AG04450 (cell line): ENCODE measurements at places on chromosomes 4 and X.

- no peak for DNase-seq
Observed at GRCh38 chr4:55124322-55125076, 896 bp downstream of the KDR start.

- DNase-seq: peak; percentile 32
Observed at GRCh38 chr4:87498446-87498900, 30.7 kb downstream of the SPARCL1 start.

GRCh38 chr4:161254375-161254774, 909.4 kb downstream of the FSTL5 start:
- no peak for DNase-seq

- DNase-seq: no peak
Observed at GRCh38 chr4:180926277-180926676, 1316.9 kb upstream of the TENM3 start.

DNA sequence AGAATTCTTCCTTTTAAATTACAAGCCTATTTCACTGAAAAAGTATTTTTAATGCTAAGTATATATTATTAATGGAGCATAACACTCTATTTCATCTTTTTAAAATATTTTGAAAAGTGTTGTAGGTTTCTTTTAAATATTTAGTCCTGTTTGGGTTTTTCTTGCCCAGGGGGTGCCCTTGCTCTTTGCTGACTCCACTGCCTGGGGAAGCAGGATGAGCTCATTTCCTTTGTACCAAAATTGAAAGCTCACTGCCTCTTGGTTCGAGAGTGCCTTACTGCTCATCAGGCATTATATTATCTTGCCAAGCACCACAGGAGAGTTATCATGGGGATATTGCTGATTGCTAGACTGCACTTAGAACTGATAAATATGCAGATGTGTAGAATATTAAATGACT, 819.2 kb downstream of the PCDH18 start:
- DNase-seq: peak; percentile 24

DNA sequence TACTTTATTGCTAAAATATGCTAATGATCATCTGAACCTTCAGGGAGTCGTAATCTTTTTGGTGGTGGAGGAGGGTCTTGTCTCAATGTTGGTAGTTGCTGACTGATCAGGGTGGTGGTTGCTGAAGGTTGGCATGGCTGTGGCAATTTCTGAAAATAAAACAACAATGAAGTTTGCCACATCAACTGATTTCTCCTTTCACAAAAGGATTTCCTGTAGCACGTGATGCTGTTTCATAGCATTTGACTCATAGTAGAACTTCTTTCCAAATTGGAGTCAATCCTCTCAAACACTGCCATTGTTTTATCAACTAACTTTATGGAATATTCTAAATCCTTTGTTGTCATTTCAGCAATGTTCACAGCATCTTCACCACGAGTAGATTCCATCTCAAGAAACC, 19.3 kb downstream of the DDIT4L start:
- DNase-seq: no peak

GRCh38 chr4:141240259-141240658, 19.6 kb downstream of the ZNF330 start:
- no peak for DNase-seq
